Femur (tissue), 1 donor: ENCODE measurements at places on chromosomes 3 and 15.

DNA sequence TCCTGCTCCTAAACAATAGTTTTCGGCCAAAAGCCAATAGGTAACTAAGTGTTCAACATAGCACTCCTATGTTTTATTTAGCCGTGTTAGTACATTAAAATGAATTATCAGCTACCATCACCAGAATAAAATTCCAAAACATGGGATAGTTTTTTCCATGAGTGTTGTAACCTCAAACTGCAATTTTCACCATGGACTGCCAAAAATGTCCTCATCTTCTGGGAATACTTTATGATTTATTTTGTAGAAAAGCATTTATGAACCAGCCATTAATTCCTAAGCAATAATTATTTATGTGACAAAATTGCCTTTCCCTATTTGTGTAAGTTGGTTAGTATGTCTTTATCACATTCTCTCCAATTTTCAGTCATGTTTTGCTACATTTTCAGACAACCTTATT lies 438.1 kb downstream of the NAALADL2 start:
- no peak for DNase-seq

DNA sequence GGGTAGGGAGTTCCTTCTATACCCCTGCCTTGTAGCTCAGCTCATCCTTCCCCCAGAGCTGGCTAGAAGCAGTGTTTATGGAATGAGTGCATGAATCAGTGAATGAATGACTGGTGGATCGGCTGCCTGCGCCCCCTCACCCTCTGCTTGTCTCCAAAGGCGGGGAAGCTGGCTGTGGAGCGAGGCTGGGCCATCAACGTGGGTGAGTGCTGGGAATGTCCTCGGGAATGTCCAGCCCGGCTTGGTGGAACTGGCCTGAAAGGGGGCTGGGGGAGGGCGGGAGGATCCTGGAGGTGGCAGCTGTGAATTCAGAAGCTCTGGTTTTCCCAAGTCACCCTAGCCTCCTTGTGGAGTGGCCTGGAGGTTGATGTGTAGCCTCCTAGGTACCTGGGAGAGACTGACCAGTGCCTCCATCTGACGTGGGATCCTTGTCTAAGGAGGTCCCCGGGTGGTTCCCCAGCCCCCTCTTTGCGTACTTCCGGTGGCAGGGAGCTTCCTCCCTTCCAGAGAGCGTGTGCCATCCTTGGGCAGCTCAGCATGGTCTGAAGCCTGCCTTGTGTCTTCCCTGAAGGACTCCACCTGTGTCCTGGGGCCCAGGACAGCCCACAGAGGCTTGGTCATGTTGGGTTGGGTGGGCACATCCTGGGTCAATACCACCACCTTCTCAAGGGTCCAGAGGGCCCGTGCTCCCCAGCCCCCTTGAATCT lies 18.4 kb downstream of the HDAC11 start:
- DNase-seq, result no peak

DNA sequence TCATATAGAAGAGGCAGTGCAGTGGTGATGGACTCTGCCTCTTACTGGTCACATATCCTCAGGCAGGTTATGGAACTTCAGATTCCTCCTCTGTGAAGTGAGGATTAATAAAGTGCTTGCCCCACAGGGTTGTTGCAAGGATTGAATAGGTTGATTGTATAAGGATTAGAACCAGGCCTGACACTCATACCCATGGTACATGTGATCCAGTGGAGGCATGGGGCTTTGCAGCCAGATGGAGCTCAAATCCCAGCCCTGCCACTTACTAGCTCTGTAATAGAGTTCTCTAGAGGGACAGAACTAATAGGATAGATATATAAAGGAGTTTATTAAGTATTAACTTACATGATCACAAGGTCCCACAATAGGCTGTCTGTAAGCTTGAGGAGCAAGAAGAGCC lies 184.6 kb upstream of the EIF1B start:
- DNase-seq, result no peak

DNA sequence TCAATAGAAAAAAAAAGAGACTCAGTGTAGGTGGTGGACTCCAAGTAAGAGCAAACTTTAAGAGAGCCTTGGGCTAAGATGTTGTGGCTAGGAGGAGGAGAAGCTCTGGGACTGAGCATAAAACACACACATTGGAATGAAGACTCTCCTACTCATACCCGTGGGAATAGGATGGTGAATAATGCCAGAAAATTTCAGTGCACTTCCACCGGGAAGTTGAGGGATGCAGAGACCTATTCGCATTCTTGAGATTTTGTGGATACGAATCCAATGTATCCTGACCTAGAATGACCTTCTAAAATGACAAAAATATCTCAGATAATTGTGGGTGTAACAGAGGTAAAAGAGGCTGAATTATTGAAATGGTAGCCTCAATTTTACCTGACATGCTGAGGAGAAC lies 388.7 kb upstream of the SGO1 start:
- no peak for DNase-seq

DNA sequence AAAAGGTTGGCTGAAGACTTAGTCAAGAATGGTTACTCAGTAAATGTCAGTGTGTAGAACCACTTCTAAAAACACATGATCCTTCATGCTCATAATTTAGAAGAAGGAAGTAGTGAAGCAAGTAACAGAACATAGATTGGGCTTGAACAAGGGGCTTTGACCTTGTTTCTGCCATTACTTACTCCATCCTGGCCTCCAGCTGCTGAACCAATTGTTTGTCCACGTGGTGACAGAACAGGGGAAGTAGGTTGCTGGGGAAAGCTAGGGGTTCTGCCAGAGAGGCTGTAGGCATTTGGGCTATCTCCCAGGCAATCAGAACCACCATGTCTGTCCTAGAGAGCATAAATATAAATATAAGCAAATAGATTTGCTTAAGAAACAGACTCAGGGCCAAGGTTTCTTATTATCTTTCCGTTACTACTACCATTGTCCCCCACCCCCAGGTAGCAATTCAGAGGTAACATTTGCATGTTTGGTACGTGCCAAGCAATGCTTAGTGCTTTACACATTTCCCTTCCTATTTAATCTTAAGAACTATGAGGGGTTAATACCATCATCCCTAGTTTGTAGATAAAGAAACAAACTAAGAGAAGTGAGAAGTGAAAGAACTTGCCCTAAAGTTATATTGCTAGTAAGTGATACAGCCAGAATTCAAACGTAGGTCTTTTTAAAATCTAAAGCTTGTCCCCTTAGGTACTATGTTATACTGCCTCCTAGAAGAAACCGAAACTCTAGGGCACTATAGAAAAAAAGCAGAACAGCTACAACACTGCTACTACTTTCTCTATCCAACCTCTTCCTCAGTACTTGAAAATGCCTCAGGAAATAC lies 3.0 kb upstream of the SPG11 start:
- DNase-seq, result no peak
